Psoas muscle (tissue), 8 donors: ENCODE measurements at places on chromosomes 2 and 18.

DNA sequence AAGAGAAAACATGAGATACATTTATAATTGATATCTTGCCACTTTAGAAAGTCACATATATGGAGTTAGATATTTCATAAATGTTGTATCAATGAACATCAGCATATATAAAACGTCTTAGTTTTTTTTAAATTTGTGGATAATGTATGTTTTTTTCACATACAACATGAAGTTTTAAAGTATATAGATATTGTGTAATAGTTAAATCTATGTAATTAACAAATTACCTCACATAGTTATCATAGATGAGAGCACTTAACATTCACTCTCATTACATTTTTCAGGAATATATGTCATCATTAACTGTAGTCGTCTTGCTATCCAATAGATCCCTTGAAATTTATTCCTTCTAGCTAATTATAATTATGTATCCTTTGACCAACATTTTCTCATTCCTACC, 406.6 kb downstream of the ARHGAP15 start:
- DNase-seq, result no peak

GRCh38 chr2:84886791-84887190, 5.9 kb upstream of the TRABD2A start:
- DNase-seq, result no peak

- DNase-seq, result no peak
Measured at GRCh38 chr2:56666777-56667176, 483.0 kb downstream of the CCDC85A start.

- DNase-seq, result no peak
Measured at GRCh38 chr2:219426068-219426443, 7.9 kb downstream of the DES start.

DNA sequence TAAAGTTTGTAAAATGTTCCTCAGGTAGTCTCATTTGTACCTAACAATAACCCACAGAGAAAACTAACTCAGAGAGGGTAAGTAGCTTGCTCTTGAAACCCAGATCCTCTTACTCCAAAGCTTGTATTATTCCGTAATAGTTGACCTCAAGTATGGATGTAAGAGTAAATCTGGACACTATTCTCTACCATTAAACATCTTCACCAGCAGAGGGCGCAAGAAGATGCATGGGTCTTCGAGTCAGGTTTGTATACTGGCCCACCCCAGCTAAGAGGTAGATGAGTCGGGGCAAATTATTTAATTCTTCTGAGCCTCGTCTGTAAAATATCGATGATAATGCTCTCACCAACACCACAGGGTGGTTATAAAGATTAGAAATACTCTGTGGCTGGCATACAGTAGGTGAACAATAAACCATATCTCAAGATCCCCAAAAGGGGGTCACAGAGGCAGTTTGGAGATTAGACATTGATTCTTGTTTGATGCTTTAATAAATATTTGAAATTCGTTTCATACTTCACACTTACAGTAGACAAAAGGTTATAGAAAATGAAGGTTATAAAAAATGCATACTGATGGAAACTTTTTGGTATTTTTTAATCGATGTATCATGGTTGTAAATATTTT, 3.5 kb upstream of the CABLES1 start:
- no peak for DNase-seq

DNA sequence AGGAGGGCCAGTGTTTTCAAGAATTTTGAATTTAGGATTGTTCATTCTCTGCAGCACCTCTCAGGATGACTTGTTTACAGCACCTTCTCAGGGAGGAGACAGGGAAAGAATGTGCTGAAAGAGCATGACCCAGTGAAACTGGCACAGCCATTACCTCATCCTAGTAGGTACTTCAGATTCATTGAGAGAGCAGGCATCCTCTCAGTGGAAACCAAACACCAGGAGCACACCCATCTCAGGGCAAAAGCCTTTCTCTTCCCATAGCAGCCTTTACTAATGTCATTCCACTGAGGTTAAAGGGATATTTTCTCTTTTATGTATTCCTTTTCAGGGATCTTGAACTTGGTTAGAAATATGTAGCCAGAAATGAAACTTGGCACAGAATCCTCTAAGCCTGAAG, 2.6 kb downstream of the MAP2 start:
- DNase-seq, result no peak

DNA sequence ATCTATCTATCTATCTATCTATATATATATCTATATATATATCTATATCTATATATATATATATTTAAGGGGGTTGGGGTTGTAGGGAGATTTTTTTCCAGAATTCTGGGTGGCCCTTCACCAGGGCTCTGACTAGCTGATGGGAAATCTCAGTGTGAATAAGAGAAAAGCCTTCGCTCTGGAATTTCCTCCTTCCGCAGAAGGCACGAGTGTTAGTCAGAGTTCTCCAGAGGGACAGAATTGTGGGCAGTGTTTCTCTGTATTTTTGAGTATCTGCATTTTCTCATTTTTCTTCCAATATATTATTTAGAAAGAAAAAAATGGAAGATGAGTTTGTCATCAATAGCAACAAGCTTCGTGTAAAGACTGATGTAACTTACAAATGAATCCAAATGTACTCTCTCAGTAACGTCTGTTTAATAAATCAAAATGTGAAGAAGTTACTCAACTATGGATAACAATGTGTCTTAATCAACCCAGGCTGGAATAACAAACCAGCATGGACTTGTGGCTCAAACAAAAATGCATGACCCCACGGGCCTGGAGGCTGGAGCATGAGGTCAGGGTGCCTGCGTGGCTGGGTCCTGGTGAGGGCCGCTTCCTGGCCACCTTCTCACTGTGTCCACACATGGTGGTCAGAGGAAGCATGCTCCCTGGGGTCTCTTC, 10.6 kb upstream of the SNTG2 start:
- no peak for DNase-seq

GRCh38 chr2:1681323-1682180, 62.8 kb downstream of the PXDN start:
- DNase-seq, result peak; percentile 55

- no peak for DNase-seq
Measured at GRCh38 chr2:235054919-235055318, 103.1 kb downstream of the SH3BP4 start.

DNA sequence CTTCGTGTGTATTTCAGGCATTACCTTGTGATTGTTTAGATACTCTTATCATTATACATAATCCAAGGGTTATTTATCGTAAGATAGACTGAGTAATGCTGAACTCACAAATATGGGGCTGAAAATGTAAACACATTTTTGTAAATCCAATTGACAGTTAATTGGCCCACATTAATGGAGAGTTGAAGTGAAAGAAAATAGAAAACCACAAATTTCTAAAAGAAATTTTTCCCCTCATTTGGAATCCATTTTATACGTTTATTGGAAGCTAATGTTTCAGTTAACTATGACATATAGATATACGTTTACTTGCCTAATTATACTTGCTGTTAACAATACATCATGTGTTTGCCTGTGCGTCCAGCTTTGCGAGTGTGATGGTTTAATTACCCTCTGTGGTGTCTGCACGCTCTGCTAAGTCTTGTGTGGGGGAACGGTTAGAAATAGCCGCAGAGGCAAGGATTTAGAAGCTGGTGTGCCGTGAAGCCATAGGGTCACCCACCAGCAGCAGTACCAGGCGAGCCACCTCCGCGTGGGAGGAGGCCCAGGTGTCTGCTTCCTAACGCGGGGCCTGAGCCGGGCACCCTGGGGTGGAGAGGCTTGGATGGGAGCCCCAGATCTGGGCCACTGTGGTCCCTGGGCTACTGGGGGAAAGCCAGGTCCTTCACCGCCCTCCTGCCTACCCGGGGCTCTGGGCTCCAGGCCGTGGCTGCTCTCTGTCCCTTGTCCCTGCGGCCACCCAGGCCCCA, 38.0 kb downstream of the TSHZ1 start:
- DNase-seq, result no peak

- DNase-seq, result no peak
Measured at GRCh38 chr2:133213651-133214050, 354.6 kb downstream of the NCKAP5 start.

DNA sequence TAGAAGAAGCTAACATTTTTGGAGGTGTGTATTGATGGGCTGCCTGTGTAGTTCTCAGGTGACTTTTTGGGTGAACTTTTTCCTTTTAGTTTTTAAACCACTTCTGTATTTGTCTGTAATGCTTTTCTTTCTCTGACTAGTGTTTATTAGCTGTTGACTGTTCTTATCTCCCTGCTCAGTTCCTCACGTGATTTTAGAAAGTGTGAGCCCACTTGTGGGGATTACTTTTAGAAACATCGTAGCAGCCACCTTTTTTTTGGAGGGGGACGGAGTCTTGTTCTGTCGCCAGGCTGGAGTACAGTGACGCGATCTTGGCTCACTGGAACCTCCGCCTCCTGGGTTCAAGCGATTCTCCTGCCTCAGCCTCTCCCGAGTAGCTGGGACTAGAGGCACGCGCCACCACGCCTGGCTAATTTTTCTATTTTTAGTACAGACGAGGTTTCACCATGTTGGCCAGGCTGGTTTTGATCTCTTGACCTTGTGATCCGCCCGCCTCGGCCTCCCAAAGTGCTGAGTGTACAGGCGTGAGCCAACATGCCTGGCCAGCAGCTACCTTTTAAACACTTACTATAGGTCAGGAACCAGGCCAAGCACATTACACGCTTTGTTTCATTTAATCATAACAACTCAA, 9.2 kb upstream of the CDKL4 start:
- no peak for DNase-seq

DNA sequence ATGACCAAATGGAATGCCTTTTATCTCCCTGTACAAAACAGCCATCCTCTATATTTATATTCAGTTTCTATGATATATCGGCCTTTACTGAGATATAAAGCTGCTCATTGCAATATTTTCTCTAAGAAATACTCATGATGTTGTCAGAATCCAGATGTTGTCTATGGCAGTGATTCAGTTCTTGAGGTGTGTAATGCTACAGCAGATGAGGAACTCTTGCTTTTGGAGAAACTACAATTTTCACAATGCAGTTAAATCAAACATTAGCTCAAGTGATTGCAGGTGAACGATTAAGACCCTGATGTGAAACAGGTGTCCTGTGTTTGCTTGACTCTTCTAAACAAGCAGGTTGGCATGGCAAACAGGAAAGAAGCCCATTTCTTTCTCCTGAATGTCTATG, 256.2 kb upstream of the CDH20 start:
- DNase-seq, result no peak

DNA sequence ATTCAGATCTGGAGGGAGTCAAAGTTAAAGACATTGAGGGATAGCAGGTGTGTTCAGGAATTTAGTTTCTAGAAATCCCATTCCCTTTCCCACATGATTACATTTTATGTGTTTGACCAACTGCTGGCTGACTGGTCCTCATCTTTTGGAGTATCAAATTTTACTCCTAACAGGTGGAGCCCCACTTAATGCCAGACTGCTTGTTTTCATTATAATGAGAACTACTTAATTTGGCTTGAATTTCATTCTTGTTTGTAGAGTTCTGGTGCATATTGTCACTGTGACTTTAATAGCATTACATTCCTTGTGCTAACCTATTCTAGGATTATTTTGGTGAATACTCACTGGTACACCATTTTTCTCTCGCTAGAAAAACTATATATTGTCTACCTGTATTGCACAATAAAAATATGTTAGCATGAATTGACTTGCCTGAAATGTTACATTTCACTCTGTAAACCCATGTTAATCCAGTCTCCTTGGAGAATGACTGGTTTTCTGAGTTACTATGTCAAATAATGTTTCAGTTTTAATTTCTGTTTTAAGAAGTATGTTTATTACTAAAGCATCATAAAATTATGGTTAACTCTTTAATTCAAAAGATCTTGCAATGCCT, 98.2 kb downstream of the TANC1 start:
- DNase-seq, result no peak

DNA sequence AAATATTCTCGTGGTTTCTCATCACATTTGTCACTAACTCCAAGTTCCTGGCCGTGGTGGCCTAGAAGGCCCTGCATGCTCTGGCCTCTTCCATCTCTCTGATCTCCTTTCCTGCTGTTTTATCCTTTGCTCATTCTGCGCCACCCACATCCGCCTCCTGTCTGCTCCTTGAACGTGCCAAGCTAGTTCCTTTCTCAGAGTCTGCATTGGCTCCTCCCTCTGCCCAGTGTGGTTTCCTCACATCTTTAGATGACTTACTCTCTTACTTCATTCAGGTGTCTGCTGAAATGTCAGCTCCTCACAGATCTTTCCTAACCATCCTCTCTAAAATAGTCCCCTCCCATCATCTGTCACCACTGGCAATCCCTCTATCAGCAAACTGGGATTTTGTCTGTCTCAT, 158.6 kb upstream of the RBMS1 start:
- DNase-seq, result no peak

- DNase-seq, result no peak
Measured at GRCh38 chr2:190607657-190608357, 41.1 kb upstream of the NAB1 start.

DNA sequence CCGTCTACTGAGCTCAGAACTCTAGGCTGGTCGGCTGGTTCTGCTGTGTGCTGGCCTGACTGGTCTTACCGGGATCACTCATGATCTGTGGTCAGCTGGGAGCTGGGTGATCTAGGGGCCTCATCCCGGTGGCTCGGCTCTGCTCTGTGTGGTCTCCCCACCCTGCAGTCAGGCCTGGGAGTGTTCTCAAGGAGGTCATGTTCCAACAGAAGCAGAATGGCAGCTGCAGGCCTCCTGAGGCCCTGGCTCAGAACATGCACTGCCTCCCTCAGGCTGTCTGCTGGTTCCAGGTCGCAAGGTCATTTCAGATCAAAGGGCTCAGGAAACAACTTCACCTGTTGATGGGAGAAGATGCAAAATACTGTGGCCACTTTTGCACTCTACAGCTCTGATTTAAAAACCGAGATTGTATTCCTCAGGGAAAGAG, 81.1 kb upstream of the RFX8 start:
- no peak for DNase-seq
